ENCODE measurements at places on chromosomes 1 and 21. TPM values are rescaled to one million over a fixed set of nuclear protein-coding genes. Genes with fewer than 3 reads are reported as not detected.

Gene CRYAA
- total RNA-seq: not detected

DNA sequence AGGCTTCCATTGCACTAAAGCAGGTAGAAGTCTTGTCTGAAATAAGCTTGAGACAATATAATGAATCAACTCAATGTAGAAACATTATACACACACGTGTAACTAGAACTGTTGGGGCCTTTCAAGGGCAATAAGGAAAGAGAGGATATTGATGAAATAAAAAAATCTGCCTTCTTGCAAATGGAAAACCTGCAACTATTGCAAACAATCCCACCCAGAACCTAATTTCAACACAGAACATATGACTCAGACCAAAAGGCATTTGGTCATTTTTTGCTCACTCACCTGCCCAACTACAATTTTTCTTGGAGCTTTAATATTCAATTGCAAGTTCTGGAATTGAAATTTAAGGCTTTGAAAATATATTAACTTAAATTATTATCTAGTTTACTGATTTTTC is 900.1 kb downstream of the TTLL7 start:
- DNase-seq: no peak

- no peak for DNase-seq
Observed at GRCh38 chr21:40080385-40080784, 213.1 kb downstream of the PCP4 start.

GRCh38 chr1:116795482-116795829 is 41.2 kb downstream of the CD2 start:
- DNase-seq: no peak

- DNase-seq: no peak
Observed at GRCh38 chr1:108644984-108645383, 15.9 kb downstream of the HENMT1 start.

Gene MCOLN3
- total RNA-seq: 12.4 TPM

DNA sequence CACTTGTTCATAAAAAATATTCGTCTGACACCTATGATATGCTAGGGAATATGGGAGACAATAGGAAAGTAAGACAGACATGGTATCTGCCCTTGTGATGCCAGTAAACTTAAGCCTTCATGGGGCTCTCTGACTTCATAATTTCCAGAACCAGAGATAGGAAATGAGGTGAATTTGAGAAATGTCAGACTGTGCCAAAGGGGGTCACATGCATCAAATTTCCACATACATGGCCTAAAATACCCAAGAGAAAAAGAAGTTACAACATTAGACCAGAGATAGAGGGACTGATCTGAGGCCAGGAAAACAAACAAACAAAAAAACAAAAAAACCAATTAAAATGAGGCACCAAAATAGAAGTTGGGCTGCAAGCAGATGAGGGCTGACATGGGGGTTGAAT is 75.7 kb downstream of the DISC1 start:
- no peak for DNase-seq

DNA sequence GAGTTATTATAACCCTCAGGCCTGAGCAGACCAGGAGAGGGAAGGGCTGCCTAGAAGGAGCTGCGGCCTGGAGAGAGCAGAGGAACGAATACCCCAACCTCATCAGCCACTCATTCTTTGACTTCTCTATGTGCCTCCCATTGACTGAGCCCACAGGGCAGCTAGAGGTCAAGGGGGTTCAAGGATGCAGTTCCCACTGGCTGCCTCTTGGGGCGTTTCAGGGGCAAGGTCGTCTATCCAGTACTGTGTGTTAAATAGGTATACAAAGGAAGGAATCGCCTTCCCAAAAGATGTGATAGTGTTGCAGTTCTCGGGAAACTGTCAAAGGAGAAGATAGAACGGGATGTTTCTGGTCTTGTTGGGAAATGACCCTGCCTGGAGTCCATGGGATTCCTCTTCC is 250.6 kb downstream of the PRDM2 start:
- DNase-seq: no peak

GRCh38 chr1:182351790-182352364 is 39.7 kb downstream of the GLUL start:
- DNase-seq: no peak
